ENCODE measurements at places on chromosomes 4 and X. TPM values are rescaled to one million over a fixed set of nuclear protein-coding genes. Genes with fewer than 3 reads are reported as not detected.

DNA sequence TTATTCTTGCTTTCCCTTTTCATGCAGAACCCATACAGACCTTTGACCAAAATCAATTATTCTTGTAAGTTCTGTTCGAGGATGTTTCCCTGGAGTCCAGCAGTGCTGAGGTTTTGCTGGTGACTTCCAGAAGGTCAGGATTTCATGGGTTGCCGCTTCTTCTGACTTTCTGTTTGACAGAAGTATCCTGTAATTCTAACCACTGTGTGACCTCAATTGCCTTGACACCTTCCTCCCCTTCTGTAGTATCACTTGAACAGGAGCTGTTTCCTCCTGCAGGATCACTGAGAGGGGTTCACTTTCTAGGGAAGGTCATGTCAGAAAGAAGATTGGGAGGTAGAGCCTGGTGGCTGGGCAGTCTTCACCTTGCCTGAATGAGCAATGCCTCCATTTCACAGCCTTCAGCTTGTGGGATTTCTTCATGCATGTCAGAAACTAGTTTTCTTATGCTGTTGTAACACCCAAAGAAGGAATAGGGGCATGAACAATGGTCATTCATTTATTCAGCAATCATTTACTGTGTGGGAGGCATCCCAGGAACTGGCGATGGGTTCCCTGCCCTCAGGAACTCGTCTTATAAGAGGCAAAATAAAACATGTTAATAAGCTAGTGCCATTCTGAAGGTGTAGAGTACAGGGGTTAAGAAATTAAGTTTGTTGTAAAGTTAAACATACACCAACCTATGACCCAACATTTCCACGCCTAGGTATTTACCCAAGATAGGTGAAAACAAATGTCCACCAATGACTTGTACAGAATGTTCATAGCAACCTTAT, 205.9 kb downstream of the SOWAHB start:
- H3K36me3 ChIP-seq = no peaks in the 10 kb centered on the region
- H3K4me3 ChIP-seq = peak overlapping the region; percentile 18
- no peaks in the 10 kb centered on the region for H3K27me3 ChIP-seq

DNA sequence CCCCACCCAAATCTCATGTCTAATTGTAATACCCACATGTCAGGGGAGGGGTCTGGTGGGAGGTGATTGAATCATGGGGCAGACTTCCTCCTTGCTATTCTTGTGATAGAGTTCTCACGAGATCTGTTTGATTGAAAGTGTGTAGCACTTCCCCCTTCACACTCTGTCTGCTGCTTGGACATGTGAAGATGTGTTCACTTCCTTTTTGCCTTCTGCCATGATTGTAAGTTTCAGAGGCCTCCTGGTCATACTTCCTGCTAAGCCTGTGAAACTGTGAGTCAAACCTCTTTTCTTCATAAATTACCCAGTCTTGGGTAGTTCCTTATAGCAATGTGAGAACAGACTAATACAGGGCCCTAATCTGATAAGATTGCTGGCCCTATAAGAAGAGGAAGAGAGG, 1514.8 kb downstream of the RPA4 start:
- DNase-seq = no peak
- no peak overlapping the region for H3K4me3 ChIP-seq
- H3K27me3 ChIP-seq = no peaks in the 10 kb centered on the region

GRCh38 chr4:128462103-128462783, 174.6 kb upstream of the PGRMC2 start:
- H3K4me1 ChIP-seq = peaks cover 3% of the 10 kb centered on the region
- H3K27me3 ChIP-seq = no peaks in the 10 kb centered on the region
- DNase-seq = no peak
- H3K4me3 ChIP-seq = no peak overlapping the region
- no peak overlapping the region for H3K27ac ChIP-seq

DNA sequence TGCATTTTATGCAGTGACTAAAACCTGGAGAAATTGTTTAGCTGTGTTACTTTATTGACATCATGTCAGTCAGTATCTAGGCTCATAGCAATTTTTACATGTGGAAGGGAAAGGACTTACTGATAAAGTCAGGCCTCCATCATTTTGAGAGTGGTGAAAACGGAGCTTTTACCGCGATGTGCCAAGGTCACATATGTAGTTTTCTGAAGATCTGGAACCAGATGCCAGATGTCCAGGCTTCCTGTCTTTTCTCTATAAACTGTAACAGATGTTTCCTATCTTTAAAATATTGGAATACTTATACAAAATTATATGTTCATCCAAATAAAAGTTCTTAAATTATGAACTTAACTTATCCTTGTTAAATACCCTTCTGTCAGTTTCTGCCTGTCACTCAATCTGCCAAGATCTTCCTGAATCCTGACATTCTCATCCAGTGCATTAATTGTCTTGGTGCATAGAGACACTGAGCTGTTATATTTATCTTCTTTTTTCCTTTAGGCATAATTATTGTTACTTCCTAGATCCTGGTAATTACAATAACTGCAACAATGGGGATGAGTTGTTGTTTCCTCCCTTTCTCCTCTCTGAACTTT, 1646.2 kb upstream of the TENM3 start:
- H3K27ac ChIP-seq = no peak overlapping the region
- H3K4me3 ChIP-seq = no peak overlapping the region
- H3K4me1 ChIP-seq = no peaks in the 10 kb centered on the region

GRCh38 chrX:153669901-153670731, 3.5 kb downstream of the PNCK start:
- no peaks in the 10 kb centered on the region for H3K27me3 ChIP-seq
- H3K4me1 ChIP-seq = no peaks in the 10 kb centered on the region
- H3K27ac ChIP-seq = no peak overlapping the region
- peak; percentile 61 for DNase-seq

DNA sequence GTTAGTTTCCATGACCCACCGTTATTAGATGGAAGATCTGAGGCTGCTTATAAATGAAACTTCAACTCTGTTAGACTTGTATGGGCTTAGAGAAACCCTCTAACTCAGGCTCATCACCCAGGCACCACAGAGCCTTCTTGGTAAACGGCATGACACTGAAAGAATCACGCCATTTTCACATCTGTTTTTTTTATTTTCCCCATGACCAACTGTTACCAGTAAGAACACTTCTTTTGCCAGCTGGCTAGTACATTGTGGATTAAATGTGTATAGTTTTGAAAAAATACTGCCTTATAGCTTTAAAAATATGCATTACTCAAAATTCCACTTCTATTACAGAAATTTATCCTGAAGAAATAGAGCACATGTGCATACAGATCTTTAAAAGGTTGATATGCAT, 48.0 kb upstream of the APELA start:
- no peak overlapping the region for H3K27ac ChIP-seq
- H3K36me3 ChIP-seq = no peaks in the 10 kb centered on the region
- no peak for DNase-seq
- H3K27me3 ChIP-seq = no peaks in the 10 kb centered on the region
- no peaks in the 10 kb centered on the region for H3K4me1 ChIP-seq

DNA sequence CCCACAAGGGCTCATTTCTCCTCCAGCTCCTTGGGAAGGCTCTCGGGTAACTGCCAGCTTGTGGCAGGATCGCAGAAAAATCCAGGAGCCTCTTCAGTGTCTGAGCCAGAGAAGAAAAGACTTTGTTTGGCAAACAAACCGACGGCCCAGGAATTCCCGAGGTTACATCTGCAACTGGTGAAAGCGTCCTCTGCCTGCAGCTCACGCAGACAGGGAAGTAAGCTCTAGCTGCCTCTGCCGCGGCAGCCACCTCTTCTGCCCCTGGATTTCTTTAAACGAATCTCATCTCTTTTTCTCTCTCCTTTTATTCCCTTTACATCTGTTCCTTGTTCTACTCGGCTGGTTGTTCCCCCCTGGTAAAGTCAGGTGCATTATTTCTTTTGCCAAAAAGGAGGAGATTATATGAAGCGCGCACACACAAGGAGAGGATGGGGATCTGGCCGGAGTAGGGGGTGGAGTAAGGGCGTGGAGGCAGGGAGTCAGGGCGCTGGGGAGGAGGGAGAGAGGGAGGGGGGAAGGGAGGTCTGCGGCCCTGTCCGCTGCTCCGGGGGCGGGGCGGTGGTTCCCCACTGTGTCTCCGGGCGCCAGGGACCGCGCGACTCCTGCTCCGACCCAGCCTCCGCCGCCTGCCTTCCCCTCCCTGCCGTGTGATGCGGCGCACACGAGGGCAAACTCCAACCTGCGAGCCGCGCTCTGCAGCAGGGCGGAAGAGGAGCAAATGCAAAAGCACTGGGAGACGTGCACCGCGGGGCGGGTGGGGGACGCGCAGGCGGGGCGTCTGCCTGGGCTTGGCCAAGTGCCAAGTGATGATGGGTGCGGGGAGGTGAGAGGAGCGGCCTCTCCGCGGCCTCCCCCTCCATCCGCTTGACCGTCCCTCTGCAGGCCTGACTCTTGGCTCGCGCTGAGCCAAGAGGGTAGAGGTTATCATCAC, at the start of gene DCHS2:
Gene DCHS2 (minus strand): TSS at position 459 of the 931 bp plus-strand sequence. CDS start 444 bp downstream, at position 15.
- no peaks in the 10 kb centered on the region for H3K36me3 ChIP-seq
- H3K4me3 ChIP-seq = peak within 1 kb of the TSS; percentile 41
- H3K27me3 ChIP-seq = no peaks in the 10 kb centered on the region
- DNase-seq = peak; percentile 74
- H3K27ac ChIP-seq = no peak within 1 kb of the TSS
- no peaks in the 10 kb centered on the region for H3K4me1 ChIP-seq

DNA sequence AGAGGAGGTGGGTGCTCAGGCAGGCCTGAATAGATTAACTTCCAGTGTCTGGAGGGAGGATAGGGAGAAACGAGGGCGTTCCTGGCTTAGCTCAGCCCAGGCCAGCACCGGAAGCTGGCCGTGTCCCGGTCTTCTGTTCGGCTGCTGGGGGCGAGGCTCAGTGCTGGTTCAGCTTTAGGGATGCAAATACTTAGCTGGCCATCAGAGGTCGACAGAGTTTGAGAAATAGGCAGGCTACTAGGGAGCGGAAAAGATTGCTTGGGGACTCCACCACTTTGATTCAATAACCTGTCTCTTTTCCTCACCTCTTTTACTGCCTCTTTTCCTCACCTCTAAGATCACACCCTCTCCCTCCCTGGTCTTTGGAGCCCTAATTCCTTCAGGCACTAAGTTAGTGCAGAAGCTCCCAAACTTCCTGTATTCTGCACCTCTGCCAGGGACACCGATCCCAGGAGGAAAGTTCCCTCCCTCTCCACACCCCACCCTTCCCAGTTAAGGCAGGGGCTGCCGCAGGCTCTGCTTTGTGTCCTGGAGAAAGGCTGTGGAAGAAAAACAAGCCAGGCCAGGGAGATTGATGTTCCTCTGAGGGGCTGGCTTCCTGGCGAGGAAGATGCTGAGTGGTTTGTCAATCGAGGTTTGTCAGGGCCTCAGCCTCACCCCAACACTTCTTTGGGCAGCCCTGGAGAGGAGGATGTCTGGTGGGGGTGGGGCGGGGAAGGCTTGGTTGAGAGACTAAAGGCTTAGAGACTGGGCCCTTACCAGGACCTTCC, 6.0 kb upstream of the EFNB1 start:
- peak; percentile 79 for DNase-seq
- no peaks in the 10 kb centered on the region for H3K36me3 ChIP-seq
- no peak overlapping the region for H3K27ac ChIP-seq
- no peaks in the 10 kb centered on the region for H3K4me1 ChIP-seq
- no peaks in the 10 kb centered on the region for H3K27me3 ChIP-seq

- no peak overlapping the region for H3K4me3 ChIP-seq
- no peaks in the 10 kb centered on the region for H3K27me3 ChIP-seq
- no peaks in the 10 kb centered on the region for H3K36me3 ChIP-seq
- no peak for DNase-seq
- H3K27ac ChIP-seq = no peak overlapping the region
Measured at GRCh38 chr4:121599049-121599448, 97.7 kb downstream of the ANXA5 start.

DNA sequence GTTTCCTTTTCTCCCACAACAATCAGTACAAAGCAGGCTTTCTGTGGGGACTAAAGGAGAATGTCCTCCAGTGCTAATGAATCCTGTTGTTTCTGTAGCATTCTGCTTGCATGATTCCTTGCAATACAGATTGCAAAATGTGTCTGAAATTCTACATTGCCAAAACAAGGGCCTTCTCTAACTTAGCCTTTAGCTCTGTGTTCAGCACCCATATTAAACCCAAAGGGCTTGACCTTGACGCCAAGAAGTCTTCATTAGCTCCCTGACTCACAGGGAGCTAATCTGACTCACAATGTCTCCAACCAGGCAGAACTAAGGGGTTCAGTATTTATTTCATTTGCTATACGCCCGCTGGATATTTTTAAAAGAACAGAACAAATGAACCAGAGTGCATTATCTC, 241.4 kb upstream of the CLNK start:
- H3K4me1 ChIP-seq = no peaks in the 10 kb centered on the region
- H3K4me3 ChIP-seq = no peak overlapping the region
- no peaks in the 10 kb centered on the region for H3K27me3 ChIP-seq
- H3K27ac ChIP-seq = no peak overlapping the region
- no peaks in the 10 kb centered on the region for H3K36me3 ChIP-seq

GRCh38 chrX:2242980-2243379, 257.8 kb downstream of the DHRSX start:
- H3K4me1 ChIP-seq = no peaks in the 10 kb centered on the region
- DNase-seq = no peak
- H3K27me3 ChIP-seq = no peaks in the 10 kb centered on the region
- no peak overlapping the region for H3K4me3 ChIP-seq

DNA sequence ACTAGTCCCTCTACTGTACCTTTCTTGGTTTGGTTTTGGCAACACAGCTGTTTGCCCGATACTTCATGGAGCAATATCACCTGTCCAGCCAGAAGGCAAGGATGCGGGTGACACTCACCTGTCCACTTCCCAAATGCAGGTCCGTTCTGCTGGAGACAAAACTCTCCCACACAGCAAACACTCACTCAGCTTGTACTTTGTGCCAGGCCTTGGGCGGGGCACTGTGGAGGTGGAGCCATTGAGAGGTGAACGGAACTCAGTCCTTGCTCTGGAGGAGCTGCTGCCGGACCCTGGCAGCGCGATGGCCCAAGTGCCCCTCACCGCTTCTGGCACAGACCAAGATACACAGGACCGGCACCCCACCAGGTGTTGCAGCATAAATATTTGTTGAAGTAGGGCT, 15.3 kb upstream of the HMGB3 start:
- H3K36me3 ChIP-seq = no peaks in the 10 kb centered on the region
- H3K27me3 ChIP-seq = no peaks in the 10 kb centered on the region
- no peak overlapping the region for H3K4me3 ChIP-seq

- H3K36me3 ChIP-seq = no peaks in the 10 kb centered on the region
- no peak for DNase-seq
- H3K27me3 ChIP-seq = no peaks in the 10 kb centered on the region
- H3K27ac ChIP-seq = no peak overlapping the region
- no peaks in the 10 kb centered on the region for H3K4me1 ChIP-seq
Measured at GRCh38 chr4:124846306-124846705, 133.8 kb upstream of the ANKRD50 start.

- H3K27ac ChIP-seq = no peak overlapping the region
- no peaks in the 10 kb centered on the region for H3K36me3 ChIP-seq
- no peak for DNase-seq
- H3K4me3 ChIP-seq = no peak overlapping the region
- H3K27me3 ChIP-seq = no peaks in the 10 kb centered on the region
Measured at GRCh38 chr4:176359590-176359989, 39.8 kb downstream of the SPCS3 start.

OPHN1 gene
- 6.8 TPM for total RNA-seq

SPATA4 gene
- total RNA-seq = not detected

GPR50 gene
- not detected for total RNA-seq

GPC3 gene
- total RNA-seq = 13.2 TPM

SAGE1 gene
- not detected for total RNA-seq

DOK7 gene
- 9.1 TPM for total RNA-seq

FRMPD3 gene
- 1.2 TPM for total RNA-seq

GLRB gene
- 6.3 TPM for total RNA-seq

HMX1 gene
- not detected for total RNA-seq

AVPR2 gene
- total RNA-seq = 4.6 TPM

ADH1C gene
- 11.7 TPM for total RNA-seq
